ENCODE measurements at places on chromosomes 1 and 21.
A peak's percentile ranks its signal among the peaks of the same experiment; 100 is the strongest.

DNA sequence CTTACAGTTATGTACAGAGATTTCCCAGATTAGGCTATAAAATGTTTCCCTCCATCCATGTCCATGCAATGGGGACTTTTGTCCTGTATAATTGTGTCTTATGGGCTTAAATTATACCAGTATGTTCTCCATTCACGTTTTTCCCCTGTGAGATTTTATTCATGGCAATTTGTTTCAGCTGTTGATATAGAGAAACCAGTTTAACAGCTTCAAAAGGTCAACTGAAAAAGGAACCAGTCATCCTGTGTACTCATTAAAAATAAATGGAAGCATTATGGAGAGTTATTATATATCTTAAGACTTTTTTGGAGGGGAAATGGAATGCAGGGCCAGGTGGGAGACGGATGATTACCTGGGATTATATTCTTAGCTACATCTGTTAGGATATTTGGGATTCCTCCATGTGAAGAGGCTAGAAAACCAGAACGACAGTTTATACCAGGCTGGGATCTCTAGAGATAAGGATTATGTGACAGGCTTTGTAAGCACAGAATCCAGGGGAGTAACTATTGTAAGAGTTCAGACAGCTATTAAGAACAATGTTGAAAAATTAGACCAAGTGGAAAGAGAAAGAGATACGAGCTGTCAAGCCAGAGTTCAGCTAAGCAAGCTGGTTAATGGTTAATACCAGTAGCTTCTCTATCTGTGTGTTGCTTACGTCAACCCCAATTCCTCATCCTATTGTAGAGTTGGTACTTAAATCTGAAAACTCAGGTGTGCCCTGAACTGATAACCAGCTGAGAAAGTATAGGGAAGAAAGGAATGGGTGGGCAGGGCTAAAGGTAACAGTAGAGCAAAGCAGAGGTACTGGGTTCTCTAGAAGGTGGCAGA is 12.4 kb upstream of the ZNF697 start:
- DNase-seq = no peak

GRCh38 chr1:243494741-243495431 is 239.0 kb downstream of the SDCCAG8 start:
- no peak for DNase-seq

GRCh38 chr1:174956086-174956485 is 43.7 kb upstream of the CACYBP start:
- DNase-seq = no peak

DNA sequence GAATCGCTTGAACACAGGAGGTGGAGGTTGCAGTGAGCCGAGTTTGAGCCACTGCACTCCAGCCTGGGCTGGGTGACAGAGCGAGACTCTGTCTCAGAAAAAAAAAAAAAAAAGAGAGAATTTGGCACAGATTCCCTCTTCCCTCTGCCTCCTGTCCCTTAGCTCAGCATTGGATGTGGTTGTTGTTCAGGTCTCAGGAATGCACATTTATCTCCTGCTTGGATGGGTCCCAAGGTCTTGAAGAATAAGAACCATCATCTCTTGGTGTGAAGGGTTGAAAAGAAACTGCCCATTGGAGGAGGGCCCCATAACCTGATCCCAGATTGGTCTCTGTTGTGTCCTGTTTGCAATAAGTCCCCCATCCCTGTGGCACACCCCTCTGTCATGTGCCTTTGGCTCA is 34.9 kb downstream of the UBIAD1 start:
- DNase-seq = no peak

DNA sequence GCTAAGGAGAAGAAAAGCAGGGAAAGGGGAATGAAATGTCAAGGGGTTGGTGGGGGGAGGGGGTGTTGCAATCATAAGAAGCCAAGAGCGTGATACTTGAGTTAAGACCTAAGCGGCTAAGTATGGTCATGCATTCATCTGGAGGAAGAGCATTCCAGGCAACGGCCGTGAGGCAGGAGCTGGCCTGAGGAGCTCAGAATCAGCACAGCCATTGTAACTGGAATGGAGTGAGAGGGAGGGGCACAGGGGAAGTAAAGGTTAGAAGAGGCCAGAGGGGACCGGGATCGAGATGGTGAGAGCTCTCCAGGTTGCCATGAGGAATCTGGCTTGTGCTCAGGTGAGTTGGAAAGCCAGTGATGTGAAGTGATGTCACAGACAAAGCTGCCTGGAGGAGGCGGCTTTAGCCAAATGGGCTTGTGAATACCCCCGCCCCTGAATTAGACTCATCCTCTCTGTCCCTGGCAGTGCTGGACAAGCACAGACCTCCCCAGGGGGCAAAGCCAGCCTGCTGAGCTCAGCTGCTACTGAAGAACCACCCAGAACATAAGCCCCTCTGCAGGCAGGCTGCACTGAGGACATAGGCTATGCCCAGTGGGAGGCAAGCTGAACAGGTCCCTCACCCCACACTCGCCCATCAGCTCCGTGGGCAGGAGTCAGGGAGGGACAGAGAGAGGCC is 61.1 kb upstream of the LAPTM5 start:
- no peak for DNase-seq

DNA sequence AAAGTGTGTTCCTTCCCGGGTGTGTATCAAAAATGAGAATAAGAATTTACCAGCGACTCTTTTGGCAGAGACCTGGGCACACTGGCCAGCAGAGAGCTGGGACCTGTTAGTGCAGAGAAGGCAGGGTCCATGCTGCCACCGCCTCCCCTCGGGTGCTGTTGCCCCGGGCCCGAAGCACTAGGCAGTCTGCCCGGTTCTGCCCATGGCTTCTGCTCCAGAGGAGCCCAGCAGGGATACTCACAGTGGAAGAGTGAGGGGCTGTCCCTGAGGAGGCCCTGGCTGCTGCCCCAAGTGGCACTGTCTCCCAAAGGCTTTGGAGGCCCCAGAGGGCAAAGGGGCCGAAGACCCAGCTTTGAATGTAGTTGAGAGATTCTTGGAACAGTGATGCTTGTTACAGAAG is 80.5 kb downstream of the MIS18A start:
- no peak for DNase-seq

GRCh38 chr21:42847726-42848125 is 31.6 kb downstream of the WDR4 start:
- DNase-seq = no peak

DNA sequence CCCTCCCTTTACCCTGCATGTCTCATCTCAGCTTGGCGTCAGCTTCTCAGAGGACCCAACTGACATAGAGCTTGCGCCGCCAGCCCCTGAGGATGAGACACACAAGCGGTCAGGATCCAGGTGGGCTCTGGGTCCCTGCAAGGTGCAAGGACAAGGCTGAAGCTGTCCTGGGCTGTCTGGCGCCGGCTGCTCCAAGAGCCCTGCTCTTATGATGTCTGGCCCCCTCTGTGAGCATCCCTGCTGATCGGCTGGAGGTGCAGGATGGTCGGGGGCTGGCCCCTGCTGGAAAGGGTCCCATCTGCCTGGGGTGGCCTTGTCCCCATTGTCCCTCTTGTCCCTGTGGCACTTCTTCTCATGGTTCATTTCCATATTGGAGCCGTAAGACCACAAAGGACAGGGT is 479.0 kb downstream of the NPHP4 start:
- no peak for DNase-seq

GRCh38 chr1:23854568-23854967 is 13.5 kb downstream of the FUCA1 start:
- no peak for DNase-seq

DNA sequence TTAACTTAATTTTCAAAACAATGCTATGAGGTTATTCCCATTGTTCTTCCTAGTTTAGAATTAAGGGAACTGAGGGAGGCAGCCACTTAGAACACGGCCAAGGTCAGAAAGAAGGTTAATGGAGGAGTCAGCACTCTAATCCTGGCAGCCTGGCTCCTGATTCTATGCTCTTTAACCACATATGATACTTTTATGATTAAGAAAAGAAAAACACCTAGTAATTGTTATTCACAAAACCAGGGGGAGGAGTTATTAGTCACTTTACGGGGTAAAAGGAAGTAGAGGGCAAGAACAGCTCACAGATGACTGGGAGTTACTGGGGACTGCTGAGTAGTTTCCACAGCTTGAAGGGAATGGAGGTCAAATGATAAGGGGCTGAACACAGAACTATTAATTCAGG is 38.6 kb downstream of the GADD45A start:
- DNase-seq = no peak

DNA sequence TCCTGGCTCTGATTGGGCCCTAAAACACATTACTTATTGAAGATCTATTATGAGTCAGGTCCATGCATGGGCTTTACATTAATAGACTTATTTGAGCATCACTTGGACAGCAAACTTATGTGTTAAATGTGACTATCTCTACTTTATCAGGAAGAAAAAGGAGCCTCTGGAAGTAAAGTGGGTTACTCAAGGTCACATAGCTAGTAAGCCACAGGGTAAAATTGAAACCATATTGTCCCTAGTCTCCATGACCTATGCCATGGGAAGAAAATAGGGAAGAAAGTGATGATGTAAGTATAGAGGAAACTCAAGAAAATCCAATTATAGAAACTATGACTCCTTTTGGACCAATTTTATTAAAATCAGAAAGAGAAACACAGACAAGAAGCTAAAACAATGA is 555.3 kb downstream of the NUF2 start:
- peak; percentile 69 for DNase-seq

DNA sequence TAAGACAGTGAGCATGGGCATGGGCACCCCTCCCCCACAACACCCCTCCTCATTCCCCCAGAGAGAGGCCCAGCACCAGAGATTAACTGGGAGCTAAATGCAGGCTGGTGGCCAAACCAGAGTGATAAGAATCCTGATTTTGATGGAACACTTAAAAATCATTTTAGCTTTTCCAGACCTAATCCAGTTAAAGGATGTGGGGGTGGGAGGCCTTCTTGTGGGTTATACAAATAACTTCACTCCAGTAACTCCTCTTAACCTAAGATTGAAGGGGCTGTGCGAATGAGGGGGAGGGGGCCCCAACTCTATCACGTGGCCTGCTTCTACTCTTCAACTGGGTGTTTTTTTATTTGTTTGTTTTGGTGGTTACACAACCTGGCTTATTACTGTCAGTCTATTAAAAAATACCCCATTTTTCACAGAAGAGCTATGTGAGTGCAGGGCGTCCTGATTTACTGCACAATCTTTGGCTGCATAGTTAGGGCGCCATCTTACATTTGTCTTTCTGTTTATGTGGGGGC is 398.1 kb upstream of the LYPLAL1 start:
- DNase-seq = no peak

DNA sequence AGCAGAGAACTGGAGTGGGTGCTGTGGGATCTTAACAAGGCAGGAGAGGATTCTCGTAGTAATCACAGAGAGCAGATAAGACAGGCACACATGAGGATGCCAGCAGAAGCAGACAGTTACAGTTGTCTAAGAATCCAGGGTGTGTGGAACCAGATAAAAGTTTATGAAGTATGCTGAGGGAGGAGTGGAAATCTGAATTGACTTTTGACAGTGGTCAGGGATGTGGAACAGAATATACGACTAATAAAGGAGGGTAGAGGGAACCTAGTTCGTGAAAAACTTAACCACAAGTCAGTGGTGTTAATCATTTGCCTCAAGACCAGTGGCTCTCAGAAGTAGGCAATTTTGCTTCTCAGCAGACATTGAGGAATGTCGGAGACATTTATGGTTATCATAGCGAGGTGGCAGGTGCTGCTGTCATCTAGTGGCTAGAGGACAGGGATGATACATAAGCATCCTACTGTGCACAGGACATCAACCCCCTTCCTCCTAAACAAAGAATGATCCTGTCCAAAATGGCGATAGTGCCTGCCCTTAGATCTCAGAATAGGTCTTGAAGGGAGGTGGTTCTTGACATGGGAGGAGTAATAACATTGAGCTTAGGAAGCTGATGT is 3.0 kb downstream of the LRRC8D start:
- DNase-seq = no peak

DNA sequence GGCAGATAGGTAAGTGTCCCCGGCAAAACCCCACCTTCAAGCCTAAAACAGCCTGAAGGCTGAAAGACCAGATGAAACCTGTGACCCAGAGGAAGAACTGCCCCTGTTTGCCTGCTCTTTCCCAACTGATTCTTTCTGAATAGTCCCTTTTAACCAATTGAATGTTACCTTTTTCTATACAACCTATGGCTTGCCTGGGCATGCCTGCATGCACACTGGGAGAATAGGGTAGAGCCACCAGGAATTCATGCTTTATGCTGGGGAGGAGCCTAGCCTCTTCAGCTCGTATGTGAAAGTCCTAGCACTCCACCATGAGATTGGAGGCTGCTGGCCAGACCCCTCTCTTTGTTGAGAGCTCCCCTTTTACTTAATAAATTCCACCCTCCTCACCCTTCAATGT is 340.0 kb downstream of the PTBP2 start:
- DNase-seq = no peak

- no peak for DNase-seq
Observed at GRCh38 chr1:18592368-18592767, 38.3 kb upstream of the PAX7 start.

GRCh38 chr1:64212031-64212430 is 8.6 kb downstream of the UBE2U start:
- DNase-seq = peak; percentile 61

DNA sequence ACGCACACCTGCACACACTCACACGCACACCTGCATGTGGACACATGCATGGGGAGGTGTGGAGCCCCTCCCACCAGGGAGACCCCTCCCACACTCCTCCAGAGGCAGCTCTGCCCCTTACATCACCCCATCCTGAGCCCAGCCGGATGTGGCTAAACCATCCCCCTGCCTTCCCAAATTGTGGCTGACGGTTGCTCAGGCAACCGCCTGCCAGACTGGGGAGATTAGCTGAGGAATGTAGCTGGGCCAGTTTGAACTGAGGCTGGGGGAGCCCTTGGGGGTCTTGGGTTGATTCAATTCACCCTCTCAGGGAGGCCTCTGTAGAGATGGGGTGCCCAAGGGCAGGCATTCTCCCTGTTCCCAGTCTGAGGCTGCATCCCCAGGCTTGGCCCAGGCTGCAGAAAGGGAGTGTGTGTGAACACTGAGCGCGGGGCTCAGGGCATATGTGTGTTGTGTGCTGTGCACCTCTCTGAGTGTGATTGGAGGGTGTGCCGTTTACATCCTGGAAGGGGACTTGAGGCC is 12.9 kb downstream of the PTPRU start:
- DNase-seq = no peak

DNA sequence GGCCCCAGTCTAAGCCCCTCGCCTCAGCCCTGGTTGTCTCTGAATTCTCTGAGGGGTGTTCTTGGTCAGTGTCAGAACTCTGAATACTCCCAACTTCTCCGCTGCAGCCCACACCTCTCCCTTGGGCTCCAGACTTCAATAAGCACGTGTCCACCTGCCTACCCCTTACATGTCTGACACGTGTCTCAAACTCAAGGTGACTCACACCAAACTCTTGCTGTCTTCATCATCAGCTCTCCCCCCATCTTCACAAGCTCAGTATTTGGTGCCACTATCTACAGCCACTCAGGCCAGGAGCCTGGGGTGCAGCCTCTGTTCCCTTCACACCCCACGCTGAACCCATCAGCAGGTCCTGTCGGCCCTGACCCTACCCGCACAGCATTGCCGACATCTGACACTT is 18.8 kb upstream of the UBXN10 start:
- no peak for DNase-seq

- DNase-seq = no peak
Observed at GRCh38 chr1:206716870-206717673, 32.4 kb downstream of the MAPKAPK2 start.

All from GM04503 (cell line).